ENCODE measurements at places on chromosomes 5 and 9.

GRCh38 chr5:60023255-60023654, 129.7 kb upstream of the PDE4D start:
- no peak for DNase-seq

GRCh38 chr5:151751091-151751490, 7.3 kb downstream of the ATOX1 start:
- no peak for DNase-seq

- no peak for DNase-seq
Observed at GRCh38 chr5:107563959-107564544, 106.7 kb downstream of the EFNA5 start.

GRCh38 chr5:97224112-97224750, 41.2 kb upstream of the RIOK2 start:
- DNase-seq, result no peak

DNA sequence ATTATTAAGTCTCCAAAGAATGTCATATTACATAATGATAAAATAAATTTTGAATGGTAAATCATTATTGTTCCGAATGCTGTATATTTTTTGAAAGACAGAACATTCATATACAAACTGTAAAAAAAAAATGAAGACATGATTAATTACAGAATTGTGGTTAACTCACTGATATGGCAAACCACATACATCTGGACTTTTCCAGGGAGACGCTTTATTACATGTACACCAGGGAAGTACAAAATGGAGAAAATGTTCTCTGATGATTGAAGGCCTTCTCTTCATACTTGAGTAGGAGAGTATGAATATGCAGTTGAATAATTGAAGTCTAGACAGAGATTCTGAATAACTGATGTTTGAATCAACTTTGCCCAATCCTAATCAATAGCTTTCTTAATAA, 1886.9 kb downstream of the EFNA5 start:
- no peak for DNase-seq

DNA sequence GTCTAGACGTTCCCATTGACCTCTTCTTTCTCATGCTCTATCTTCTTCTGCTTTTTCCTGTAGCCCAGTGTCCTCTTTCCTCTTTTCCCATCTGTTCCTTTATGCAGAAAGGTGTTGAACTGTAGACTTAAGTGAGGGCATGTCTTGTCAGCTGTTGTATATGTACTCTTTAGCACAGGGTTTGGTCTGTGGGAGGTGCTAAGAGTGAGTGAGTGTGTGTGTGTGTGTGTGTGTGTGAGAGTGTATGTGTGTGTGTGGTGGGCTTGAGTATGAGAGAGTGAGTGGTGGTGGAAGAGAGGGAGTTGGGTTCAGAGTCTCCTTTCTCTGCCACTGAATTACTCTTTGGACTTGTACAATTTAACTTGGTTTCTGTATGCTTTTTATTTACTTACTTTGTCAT, 10.3 kb upstream of the ROPN1L start:
- no peak for DNase-seq

DNA sequence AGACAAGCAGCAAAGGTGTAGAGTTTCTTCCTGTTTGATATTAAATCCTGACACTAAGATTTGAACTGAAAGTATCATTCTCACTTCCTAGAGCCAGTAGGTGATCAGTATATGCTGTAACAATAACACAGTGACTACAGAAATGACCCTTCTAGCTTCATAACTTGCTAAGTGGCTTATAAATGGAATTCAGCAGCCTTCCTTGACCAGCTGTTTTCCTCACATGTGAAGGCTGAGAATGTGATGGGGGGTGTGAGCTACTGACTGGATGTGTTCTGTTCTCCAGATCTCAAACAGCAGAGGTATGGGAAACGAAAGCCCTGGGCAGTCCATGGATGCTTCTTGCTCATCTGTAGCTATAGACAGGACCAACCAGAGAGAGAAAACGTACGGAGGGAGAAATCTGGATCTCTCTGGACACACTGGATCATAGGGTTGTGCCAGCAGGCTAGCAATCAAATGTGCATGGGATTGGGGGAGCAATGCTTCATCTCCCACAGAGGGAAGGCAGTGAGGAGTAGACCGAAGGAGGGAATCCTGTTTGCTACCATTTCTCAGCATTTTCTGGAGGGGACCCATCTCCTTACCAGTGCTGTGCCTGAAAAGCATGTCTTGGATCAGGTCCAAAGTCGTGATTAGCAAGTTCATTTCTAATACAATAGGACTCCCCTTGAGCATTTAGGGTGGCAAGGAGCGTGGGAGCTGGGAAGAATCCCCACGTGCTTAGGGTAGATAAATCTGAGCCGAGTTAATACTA, 39.4 kb downstream of the TNFAIP8 start:
- peak; percentile 40 for DNase-seq

DNA sequence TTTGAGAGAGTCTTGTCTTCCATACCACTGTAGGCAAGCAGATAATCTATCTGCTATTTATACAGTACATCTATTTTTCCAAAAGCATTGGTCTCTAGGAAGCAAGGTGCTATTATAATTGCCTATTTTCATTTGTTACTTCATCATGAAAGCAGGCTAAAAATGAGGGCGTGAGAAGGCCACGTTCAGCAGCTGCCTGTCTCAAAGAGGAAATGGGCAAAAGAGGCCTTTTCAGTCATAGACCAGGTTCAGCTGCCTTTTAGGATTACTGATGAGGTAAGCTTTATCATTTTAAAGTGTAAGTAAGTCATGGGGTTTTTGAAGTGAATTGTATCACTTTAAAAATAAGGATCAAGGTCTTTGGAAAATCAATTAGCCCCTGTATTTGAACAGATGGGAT, 1091.1 kb upstream of the DMAC1 start:
- DNase-seq, result no peak

- DNase-seq, result no peak
Observed at GRCh38 chr9:93645149-93645889, 68.9 kb downstream of the PHF2 start.

DNA sequence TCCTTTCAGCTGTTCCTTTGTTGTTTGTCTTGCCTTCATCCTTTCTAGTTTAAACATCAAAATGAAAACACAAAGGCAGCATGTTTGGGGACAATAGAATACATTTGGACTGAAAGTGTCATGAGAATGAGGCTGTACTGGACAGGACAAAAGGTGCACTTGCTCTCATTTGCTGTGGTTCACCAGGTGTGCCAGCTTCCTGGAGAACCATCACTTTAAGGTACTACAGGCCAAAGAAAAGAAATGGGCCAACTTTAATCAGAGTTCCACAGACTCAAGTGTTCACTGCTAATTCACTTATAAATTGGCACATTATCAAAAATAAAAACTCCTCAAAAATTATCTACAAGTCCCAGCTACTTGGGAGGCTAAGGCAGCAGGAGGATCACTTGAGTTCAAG, 53.8 kb downstream of the ABHD17B start:
- no peak for DNase-seq

- DNase-seq, result no peak
Observed at GRCh38 chr5:119389288-119390030, 33.6 kb downstream of the TNFAIP8 start.

DNA sequence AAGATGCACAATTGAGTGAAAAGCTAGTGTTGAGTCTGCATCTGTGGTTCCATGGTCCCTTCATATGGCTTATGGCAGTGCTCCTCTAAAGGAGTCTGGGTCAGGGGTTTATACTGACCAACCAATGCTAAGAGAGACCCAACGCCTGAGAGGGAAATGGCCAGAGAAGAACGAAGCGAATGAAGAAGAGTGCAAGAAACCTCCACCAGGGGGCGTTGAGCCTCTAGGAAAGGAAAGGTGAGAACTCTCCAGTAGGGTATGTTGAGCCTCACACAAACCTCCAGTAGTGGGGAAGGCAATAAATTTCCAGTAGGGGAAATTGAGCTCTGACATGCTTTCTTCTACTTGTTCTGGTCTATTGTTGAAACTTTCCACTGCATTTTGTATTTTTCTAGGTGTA, 470.6 kb downstream of the PRDM9 start:
- DNase-seq, result no peak

- DNase-seq, result no peak
Observed at GRCh38 chr9:110923601-110924000, 114.7 kb downstream of the LPAR1 start.

DNA sequence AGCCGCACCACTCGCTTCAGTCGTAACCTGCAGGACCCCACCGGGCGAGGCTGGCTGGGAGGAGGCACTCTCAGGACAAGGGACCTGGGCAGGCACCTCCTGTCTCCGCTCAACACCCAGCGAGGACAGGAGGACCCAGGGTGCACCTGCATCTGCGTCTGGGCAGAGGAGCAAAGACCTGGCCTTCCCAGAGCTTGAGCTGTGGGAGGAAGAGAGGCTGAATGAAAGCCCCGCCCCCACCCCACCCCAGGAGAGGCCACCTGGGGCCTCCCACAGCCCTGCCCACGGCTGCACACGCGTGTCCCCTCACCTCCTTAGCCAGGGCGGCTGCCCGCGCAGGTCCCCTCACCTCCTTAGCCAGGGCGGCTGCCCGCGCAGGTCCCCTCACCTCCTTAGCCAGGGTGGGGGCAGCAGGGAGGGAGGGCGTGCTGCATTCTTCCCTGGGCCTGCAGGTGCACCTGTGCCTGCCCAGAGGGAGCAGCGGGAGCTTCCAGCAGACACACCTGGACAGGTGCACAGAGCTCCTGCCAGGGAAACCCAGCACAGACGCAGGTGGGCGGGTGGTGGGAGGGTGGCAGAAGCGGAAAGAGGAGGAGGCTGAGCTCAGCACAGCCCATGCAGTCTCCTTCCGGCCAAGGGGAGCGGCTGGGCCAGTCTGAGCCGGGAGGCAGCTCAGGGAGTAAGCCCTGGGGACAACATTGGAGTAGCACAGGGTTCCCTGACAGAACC, 18.5 kb upstream of the SLC12A7 start:
- no peak for DNase-seq

DNA sequence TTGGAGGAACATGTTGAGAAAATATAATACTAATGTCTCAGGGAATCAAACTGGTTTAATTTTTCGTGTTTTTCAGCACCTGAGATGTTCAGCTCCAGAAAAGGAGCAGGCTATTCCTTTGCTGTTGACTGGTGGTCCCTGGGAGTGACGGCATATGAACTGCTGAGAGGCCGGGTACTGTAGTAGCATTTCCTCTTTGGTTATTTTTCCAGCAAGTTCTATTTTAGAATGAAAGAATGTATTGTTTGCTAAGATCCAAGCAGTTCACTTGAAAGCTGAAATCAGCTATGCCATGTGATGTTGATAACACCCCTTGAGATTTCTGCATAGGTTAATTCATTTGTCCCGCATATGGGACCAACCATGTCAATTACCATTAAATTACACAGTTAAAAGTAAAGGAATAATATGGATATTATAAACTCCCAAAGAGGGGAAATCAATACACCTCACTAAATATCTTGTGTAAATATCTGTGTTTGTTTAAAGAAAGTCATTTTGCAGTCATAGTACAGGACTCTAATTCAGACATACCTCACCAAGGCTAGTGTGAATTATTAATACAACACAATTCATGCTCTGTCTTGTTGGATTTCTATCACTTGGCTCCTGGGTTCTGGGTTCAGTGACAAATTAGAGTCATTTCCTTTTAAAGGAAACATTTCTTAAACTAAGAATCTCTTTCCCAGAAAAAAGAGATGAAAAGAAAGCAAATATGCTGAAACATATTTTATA, 126.8 kb downstream of the STK32A start:
- no peak for DNase-seq

DNA sequence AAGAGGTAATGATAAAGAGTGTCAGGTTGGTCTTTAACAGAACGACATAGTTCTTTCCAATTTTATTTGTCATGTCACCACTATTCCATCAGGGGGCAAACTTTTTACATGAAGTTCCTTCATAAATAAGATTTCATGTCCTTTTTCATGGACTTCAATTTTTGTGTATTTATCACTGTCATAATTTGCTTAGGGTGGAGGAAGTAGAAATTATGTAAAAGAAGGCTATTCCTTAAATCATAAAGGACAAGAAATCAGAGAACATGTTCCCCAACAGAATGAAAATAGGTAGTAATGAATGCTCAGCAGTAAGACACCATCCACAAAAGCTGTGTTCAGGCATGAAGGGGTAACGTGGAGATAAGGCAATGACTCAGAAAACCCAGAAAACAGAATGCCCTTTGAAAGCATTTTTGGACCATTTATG, 72.7 kb downstream of the ZFAND5 start:
- no peak for DNase-seq

DNA sequence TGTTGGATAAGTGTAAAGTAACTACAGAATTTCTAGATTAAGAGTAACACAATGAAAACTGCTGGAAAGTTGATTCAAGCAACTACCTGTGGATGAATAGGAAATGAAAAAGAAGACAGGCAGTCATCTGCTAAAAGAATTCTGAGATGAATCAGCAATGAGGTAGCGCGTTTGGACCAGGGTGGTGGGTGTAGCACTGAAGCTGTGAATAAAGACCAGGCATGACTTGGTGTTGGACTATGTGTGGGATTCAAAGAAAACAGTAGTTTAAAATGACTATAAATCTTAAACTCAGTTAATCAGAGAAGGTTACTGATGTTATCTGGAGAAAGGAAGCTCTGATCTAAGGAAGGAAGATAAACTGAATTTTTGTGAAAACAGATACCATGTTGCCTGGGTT, 159.8 kb downstream of the FBN2 start:
- DNase-seq, result no peak

GRCh38 chr5:53180991-53181390, 71.4 kb upstream of the MOCS2 start:
- no peak for DNase-seq

All from GM06990 (cell line).